ENCODE measurements at places on chromosomes 1 and 21. TPM values are rescaled to one million over a fixed set of nuclear protein-coding genes. Genes with fewer than 3 reads are reported as not detected.
A peak's percentile ranks its signal among the peaks of the same experiment; 100 is the strongest.

- no peaks in the 10 kb centered on the region for H3K27me3 ChIP-seq
- no peak for DNase-seq
- no peaks in the 10 kb centered on the region for H3K4me1 ChIP-seq
- no peak overlapping the region for H3K27ac ChIP-seq
These were observed 49.4 kb upstream of the FASLG start for GRCh38 chr1:172609528-172609927.

GRCh38 chr1:160866001-160866694, 3.5 kb upstream of the CD244 start:
- H3K4me3 ChIP-seq, result no peak overlapping the region
- no peak overlapping the region for H3K27ac ChIP-seq
- no peaks in the 10 kb centered on the region for H3K27me3 ChIP-seq
- no peaks in the 10 kb centered on the region for H3K36me3 ChIP-seq

- no peaks in the 10 kb centered on the region for H3K27me3 ChIP-seq
- DNase-seq, result no peak
These were observed 40.6 kb downstream of the AKNAD1 start for GRCh38 chr1:108816049-108816893.

GRCh38 chr1:158039380-158039779, 45.9 kb downstream of the KIRREL1 start:
- H3K4me3 ChIP-seq, result no peak overlapping the region
- DNase-seq, result no peak
- H3K27ac ChIP-seq, result no peak overlapping the region
- no peaks in the 10 kb centered on the region for H3K27me3 ChIP-seq
- peaks cover 16% of the 10 kb centered on the region for H3K4me1 ChIP-seq
- H3K36me3 ChIP-seq, result no peaks in the 10 kb centered on the region

- no peak overlapping the region for H3K4me3 ChIP-seq
- H3K27me3 ChIP-seq, result no peaks in the 10 kb centered on the region
- peaks cover 10% of the 10 kb centered on the region for H3K36me3 ChIP-seq
- peak overlapping the region; percentile 11 for H3K27ac ChIP-seq
These were observed 33.8 kb downstream of the DUSP10 start for GRCh38 chr1:221708076-221708571.

DNA sequence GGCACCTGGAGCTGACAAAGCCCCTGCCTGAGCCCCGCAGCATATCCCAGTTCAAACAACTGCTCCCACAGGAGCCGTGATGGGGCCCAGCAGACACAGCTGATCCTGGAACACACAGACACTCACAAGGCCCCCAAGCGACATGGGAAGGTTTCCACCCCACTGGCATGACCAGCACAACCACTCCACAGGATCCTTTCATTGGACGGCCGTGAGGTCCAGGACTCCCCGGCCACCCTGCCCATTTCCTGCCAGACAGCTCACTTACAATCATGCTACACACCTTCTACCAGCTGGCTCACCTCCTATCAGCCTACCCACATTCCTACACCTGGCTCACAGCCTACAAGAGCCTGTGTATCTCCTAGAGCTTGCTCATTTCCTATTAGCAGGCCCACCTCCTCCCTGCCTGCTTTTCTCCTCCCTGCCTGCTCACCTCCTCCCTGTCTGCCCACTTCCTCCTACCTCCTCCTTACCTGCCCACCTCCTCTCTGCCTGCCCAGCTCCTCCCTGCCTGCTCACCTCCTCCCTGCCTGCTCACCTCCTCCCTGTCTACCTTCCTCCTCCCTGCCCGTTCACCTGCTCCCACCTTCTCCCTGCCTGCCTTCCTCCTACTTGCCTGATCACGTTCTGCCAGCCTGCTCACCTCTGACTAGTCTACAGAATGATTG, 73.9 kb downstream of the MATN1 start:
- no peak for DNase-seq
- H3K4me3 ChIP-seq, result no peak overlapping the region
- H3K4me1 ChIP-seq, result peaks cover 2% of the 10 kb centered on the region
- H3K36me3 ChIP-seq, result no peaks in the 10 kb centered on the region
- no peaks in the 10 kb centered on the region for H3K27me3 ChIP-seq
- no peak overlapping the region for H3K27ac ChIP-seq

- H3K36me3 ChIP-seq, result no peaks in the 10 kb centered on the region
- no peak overlapping the region for H3K27ac ChIP-seq
- H3K27me3 ChIP-seq, result no peaks in the 10 kb centered on the region
- H3K4me3 ChIP-seq, result no peak overlapping the region
- no peaks in the 10 kb centered on the region for H3K4me1 ChIP-seq
These were observed 24.4 kb downstream of the RCAN3 start for GRCh38 chr1:24526940-24527542.

DNA sequence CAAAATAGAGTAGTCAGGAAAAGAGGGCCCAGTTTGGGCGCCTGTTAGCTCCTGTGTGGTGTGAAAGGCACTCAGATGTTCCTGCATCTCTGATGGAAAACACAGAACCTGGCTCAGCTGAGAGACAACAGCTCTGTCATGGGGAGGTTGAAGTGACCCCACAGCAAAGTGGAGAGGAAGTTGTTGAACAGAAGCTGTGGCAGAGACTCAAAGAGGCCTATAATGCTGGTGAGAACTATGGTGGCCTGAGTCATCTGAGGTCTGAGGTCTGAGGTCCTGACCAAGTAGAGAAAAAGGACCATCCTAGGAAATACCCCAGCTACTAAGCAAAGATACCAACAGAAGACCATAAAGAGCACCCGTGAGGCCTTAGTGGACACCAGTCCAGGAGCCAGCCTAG, 45.6 kb upstream of the JAK1 start:
- H3K4me1 ChIP-seq, result no peaks in the 10 kb centered on the region
- no peaks in the 10 kb centered on the region for H3K36me3 ChIP-seq
- no peak for DNase-seq

- H3K4me1 ChIP-seq, result peaks cover 35% of the 10 kb centered on the region
- H3K27ac ChIP-seq, result peak overlapping the region; percentile 91
- DNase-seq, result no peak
- H3K36me3 ChIP-seq, result peaks cover 10% of the 10 kb centered on the region
- H3K4me3 ChIP-seq, result peak overlapping the region; percentile 80
These were observed 29.8 kb upstream of the A3GALT2 start for GRCh38 chr1:33350611-33351280.

GRCh38 chr1:95221306-95221705, 12.7 kb upstream of the RWDD3 start:
- no peak overlapping the region for H3K4me3 ChIP-seq
- no peaks in the 10 kb centered on the region for H3K36me3 ChIP-seq
- no peak for DNase-seq
- H3K4me1 ChIP-seq, result no peaks in the 10 kb centered on the region

GRCh38 chr21:16587141-16587581, 857.4 kb downstream of the USP25 start:
- H3K27ac ChIP-seq, result peak overlapping the region; percentile 20
- no peak overlapping the region for H3K4me3 ChIP-seq
- no peaks in the 10 kb centered on the region for H3K4me1 ChIP-seq
- no peak for DNase-seq

DNA sequence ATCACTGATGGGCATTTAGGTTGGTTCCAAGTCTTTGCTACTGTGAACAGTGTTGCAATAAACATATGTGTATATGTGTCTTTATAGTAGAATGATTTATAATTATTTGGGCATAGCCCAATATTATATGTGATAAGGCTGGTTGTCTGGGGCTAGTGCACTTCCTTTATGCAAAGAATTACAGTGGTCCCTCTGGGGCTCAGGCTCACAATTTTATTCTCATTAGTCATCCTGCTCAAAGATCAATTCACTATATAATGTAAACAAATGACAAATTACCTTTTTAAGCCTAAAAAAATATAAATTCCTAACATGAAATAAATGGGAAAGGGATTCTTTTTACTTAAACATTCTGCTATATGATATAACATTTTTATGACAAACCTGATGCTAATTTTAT, 5.0 kb downstream of the PLPPR4 start:
- no peak overlapping the region for H3K27ac ChIP-seq
- H3K36me3 ChIP-seq, result no peaks in the 10 kb centered on the region
- H3K27me3 ChIP-seq, result no peaks in the 10 kb centered on the region
- no peak overlapping the region for H3K4me3 ChIP-seq

GRCh38 chr1:156356875-156357534, 12.0 kb upstream of the RHBG start:
- H3K27me3 ChIP-seq, result no peaks in the 10 kb centered on the region
- H3K36me3 ChIP-seq, result no peaks in the 10 kb centered on the region
- no peaks in the 10 kb centered on the region for H3K4me1 ChIP-seq
- peak; percentile 87 for DNase-seq
- no peak overlapping the region for H3K4me3 ChIP-seq

DNA sequence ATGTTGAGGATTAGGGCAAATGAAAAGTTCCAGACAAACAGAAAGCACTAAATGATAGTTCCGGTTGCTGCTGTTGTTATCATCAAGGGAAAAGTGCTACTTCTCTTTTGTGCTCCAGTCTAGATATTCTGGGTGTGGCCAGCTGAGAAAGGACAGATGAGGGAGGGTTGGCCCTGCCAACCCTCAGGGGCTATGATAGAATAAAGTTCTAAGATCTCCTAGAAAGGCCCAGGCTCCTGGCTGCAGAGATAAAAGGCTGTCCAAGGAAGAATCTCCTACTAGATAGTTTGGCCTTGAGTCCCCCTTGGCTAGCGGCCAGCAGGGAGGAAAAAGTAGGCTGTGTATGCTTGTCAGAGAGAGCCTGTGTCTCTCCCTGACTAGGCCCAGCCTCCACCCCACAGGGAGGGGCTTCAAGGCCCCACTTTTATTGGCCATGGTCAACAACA, 31.5 kb downstream of the RIMS3 start:
- H3K4me1 ChIP-seq, result no peaks in the 10 kb centered on the region
- H3K27me3 ChIP-seq, result no peaks in the 10 kb centered on the region
- H3K36me3 ChIP-seq, result no peaks in the 10 kb centered on the region

- H3K27me3 ChIP-seq, result peaks cover 5% of the 10 kb centered on the region
- no peaks in the 10 kb centered on the region for H3K36me3 ChIP-seq
- no peak overlapping the region for H3K27ac ChIP-seq
- H3K4me3 ChIP-seq, result no peak overlapping the region
These were observed 6.9 kb downstream of the FMN2 start for GRCh38 chr1:240098534-240098933.

- no peaks in the 10 kb centered on the region for H3K27me3 ChIP-seq
- no peak for DNase-seq
- H3K4me3 ChIP-seq, result no peak overlapping the region
These were observed 10.3 kb upstream of the SPRR2B start for GRCh38 chr1:153081736-153082135.

DNA sequence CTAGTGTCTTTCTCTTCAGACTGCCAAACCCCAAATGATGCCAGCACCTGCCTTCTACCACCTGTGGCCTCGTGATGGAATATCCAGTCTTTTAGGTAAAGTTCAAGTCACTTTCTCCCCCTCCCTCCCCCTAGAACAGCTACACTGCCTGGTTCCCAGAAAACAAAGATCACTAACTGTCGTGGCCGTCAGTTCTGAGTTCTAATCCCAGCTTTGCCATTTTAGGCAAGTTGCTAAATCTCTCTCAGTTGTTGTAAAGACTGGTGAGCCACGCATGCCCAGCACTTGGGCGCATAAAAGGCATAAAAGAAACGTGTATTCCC, 648 bp upstream of the TRAPPC3 start:
- peak overlapping the region; percentile 94 for H3K27ac ChIP-seq
- peak overlapping the region; percentile 32 for H3K4me3 ChIP-seq
- no peak for DNase-seq

DNA sequence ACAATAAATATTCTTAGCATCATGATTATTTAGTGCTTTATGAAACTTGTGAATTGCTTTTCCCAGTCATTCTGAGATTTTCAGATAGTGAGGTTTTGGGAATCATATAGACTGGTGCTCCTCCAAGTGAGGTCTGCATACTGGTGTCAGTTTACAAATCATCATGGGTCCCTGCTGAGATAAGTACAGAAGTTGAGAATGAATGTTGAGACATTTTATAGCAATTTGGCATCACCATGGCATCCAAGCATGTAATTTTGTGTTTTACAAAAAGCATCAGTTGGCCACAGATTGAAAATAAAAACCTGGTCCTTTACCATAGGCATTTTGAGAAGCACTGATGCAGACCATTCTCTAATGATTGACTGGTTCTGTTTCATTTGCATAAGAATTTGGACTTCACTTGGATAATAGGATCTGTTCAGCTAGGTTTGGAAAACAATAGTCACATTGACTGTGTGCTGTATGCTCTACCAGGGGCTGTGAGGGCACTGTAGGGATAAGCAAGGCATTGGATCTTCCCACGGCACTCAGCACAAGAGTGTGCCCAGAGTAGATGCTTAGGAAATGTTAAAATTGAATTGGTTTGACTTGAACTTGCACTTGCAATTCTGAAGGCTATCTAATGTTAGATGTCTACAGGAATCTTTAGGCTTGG, 79.0 kb upstream of the JUN start:
- H3K4me1 ChIP-seq, result peaks cover 4% of the 10 kb centered on the region
- DNase-seq, result no peak
- H3K27ac ChIP-seq, result no peak overlapping the region
- no peaks in the 10 kb centered on the region for H3K36me3 ChIP-seq

DNA sequence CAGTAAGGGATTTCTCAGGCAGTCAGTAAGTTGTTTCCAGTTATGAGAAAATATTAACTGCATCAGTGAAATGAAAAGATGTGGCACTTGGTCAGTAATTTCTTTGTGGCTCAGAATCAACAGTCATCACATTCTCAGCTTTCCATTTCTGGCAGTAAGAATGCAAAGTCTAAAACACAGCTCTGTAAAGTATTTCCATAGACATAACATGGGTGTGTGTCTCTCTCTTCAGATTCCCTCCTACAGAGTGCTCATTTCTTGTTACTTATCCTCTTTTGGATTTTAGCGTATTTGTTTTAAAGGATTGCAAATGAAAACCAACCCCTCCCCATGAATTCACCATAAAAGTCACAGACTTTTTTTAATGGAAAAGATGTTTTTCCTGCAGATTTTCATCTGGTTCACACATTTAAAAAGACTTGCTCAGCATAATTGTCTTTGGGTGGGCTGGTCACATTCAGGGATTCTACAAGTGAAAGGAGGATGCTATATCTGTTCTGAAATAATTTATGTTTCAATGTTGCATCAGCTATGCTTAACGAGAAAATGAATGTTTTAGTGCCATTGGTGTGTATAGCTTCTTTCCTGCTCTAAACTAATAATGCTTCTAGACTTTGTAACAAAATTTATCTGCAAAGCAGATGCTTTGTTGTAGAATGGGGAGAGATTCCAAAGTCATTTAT, 34.6 kb upstream of the CD55 start:
- H3K4me3 ChIP-seq, result no peak overlapping the region
- H3K27me3 ChIP-seq, result no peaks in the 10 kb centered on the region
- H3K36me3 ChIP-seq, result no peaks in the 10 kb centered on the region
- no peak overlapping the region for H3K27ac ChIP-seq
- DNase-seq, result no peak

- no peaks in the 10 kb centered on the region for H3K36me3 ChIP-seq
- H3K4me1 ChIP-seq, result peaks cover 9% of the 10 kb centered on the region
- no peak for DNase-seq
- peaks cover 10% of the 10 kb centered on the region for H3K27me3 ChIP-seq
- H3K27ac ChIP-seq, result no peak overlapping the region
These were observed 5.6 kb upstream of the BSND start for GRCh38 chr1:54993140-54993539.

GRCh38 chr1:156652131-156652991, 10.4 kb downstream of the BCAN start:
- H3K4me3 ChIP-seq, result no peak overlapping the region
- H3K36me3 ChIP-seq, result no peaks in the 10 kb centered on the region
- no peak overlapping the region for H3K27ac ChIP-seq
- DNase-seq, result no peak
- peaks cover 8% of the 10 kb centered on the region for H3K27me3 ChIP-seq
- peaks cover 10% of the 10 kb centered on the region for H3K4me1 ChIP-seq

The HSF2BP gene
- total RNA-seq, result 0.40 TPM

The SLAMF9 gene
- not detected for total RNA-seq

The DCST2 gene
- 1.0 TPM for total RNA-seq

The EPHB2 gene
- 7.5 TPM for total RNA-seq

The CSMD2 gene
- 0.39 TPM for total RNA-seq

The STMN1 gene
- 103 TPM for total RNA-seq

The CNR2 gene
- total RNA-seq, result not detected

The NBPF6 gene
- not detected for total RNA-seq

Data from upper lobe of left lung (tissue), 6 donors.